ENCODE measurements at places on chromosomes 7 and 10.

GRCh38 chr10:32244421-32245207 is 102.3 kb downstream of the EPC1 start:
- no peak for DNase-seq

DNA sequence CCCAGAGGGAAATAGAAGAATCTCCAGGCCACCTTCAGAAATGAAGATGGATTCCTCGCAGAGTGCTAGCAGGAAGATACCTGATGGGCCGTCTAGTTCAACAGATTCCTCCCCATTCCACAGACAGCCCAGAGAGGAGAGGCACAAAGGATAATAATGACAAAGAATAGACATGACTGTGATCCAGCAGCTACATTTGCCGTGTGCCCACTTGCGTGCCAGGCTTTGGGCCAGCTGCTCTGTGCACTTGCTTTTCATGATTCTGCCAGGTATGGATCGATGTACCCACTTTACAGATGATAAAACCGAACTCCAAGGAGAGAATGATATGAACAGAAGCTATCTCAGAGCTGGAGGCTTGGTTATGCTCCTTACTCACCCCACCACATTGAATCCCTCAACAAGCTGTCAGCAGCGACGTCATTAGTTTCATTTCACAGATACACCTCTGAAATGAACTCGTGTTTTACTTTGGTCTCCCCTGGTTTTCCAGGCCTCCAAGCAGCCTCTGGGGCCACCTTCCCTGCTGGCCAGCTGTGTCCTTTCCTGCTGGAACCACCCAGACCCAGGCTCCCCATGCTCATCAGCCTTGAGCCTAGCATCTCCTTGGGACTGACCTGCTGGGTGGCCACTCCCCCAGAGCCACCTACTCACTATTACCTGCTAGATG is 11.9 kb upstream of the WDFY4 start:
- DNase-seq, result no peak

GRCh38 chr10:131797626-131798025 is 103.2 kb upstream of the PPP2R2D start:
- no peak for DNase-seq

GRCh38 chr7:7671361-7671760 is 30.8 kb downstream of the UMAD1 start:
- no peak for DNase-seq

GRCh38 chr7:84363741-84364140 is 169.2 kb upstream of the SEMA3A start:
- DNase-seq, result no peak

- no peak for DNase-seq
Measured at GRCh38 chr7:11988186-11988585, 156.2 kb upstream of the THSD7A start.

DNA sequence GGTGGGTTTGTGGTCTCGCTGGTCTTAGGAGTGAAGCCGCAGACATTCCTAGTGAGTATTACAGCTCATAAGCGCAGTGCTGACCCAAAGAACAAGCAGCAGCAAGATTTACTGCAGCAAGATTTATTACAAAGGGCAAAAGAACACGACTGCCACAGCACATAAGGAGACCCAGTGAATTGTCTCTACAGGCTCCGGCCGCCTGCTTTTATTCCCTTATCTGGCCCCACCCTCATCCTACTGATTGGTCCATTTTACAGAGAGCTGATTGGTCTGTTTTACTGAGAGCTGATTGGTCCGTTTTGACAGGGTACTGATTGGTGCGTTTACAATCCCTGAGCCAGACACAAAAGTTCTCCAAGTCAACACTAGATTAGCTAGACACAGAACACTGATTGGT is 82.1 kb downstream of the VIPR2 start:
- DNase-seq, result no peak

DNA sequence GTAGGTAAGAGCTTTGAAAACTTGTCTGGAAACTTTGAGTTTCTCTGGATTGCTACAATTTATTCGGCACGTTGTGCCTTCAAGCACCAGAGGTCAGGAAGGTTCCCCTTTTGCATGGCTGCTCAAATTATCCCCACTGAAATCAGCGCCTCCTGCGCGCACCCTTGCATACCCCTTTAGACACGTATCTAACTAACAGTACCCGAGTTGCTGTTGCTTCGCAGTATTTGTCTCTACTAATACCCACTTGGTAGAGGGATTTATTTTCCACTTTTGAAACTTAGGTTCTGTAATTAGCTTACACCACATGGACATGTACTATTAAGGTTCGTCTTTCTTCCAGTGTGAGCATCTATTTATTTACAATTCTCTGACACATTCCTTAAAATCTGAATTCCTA is 1.6 kb downstream of the MEOX2 start:
- no peak for DNase-seq

GRCh38 chr7:127791446-127792189 is 139.6 kb downstream of the SND1 start:
- DNase-seq, result no peak

DNA sequence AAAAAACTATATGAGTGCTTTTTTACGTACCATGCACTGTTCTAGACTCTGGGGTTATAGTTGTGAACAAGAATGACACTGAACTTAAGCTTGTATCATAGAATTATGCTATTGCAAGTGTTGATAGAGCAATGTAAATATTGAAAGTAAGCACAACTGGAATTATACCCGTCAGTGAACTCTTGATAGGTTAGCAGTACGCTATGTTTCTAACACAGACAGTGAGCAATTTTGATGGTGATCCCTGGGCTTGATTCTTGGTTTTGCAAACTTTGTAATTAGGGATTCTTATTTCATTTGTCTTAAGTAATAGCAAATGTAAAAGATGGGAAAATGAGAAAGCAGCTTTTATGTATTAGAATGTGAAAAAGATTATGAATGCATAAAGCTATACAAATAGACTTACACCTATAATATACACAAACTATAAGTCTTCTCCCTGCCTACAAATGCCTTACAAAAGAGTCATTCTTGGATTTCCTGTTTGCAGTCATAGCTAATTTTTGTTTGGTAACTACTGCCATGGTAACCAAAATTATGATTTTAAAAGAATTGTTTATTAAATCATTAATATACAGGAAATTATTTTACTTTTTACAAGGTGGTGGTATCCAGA is 6.7 kb downstream of the TES start:
- no peak for DNase-seq

- no peak for DNase-seq
Measured at GRCh38 chr10:12063483-12063818, 5.3 kb upstream of the DHTKD1 start.

DNA sequence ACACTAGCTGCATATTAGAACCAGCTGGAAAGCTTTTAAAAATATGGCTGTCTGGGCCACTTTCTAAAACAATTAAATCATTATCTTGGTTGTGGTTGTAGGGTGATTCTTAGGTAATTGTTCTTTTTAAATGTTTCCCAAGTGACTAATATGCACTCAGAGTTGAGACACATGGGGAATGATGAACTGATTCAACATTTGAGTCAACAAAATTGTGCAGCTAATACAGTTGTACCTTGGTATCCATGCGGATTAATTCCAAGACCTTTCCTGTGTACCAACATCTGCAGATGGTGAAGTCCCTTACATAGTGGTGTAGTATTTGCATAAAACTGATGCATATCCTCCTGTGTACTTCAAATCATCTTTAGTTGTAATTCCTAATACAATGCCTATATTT is 242.2 kb downstream of the ATRNL1 start:
- DNase-seq, result no peak

DNA sequence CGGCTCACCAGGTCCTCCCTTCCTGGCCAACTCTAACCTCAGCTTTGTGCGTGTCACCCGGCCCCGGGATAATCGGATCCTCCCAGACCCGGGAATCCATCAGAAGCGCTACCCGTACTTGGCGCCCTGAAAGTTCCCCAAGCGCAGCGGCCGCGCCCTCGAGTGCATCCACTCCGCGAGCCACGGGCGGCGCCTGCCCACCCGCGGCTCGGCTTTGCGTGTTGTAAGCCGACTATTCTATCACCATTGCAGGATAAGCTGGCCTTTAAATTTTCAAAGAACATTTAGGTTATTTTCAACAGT is 35.7 kb upstream of the EBLN1 start:
- peak; percentile 59 for DNase-seq

DNA sequence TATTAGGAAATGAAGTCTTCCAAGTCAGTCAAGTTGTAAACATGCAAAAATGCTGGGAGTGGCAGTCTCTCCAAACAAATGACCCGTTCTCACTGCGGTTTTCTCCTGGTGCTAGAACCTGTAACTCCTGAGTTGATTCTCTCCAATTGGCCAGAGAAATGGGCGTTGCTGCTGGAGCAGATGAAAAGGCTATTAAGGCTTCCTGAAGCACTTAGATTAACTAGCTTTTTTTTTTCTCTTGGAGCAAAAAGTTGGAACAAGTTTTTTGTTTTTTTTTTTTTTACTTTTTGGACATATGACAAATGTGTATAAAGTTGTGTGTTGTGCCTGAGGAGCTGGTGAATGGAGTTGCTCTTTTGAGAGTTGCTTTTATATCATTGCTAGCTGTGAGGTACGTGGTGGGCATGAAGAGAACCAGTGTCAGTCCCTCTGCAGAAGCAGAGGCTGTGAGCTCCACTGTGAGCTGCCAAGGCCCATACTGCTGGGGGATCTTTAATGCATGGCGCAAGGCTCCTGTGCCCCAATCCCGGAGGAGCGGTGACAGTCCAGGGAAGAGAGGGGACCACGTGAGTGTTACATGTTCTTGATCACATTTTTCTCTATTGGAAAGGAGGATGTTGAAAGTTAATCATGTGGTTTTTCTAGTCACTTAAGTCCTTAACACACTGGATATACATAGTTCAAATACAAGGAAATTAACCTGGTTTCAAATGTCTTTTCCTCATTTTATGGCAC is 393.6 kb upstream of the GALNT17 start:
- no peak for DNase-seq

- no peak for DNase-seq
Measured at GRCh38 chr10:123213192-123213591, 59.0 kb downstream of the BUB3 start.

GRCh38 chr7:149161241-149161848 is 14.1 kb downstream of the ZNF398 start:
- no peak for DNase-seq

GRCh38 chr10:77974396-77975074 is 48.0 kb upstream of the DLG5 start:
- no peak for DNase-seq

- DNase-seq, result no peak
Measured at GRCh38 chr10:128083191-128083895, 42.9 kb downstream of the MKI67 start.

GRCh38 chr10:15789793-15790525 is 70.2 kb upstream of the ITGA8 start:
- no peak for DNase-seq

GRCh38 chr10:77555591-77556212 is 81.9 kb downstream of the KCNMA1 start:
- DNase-seq, result no peak

DNA sequence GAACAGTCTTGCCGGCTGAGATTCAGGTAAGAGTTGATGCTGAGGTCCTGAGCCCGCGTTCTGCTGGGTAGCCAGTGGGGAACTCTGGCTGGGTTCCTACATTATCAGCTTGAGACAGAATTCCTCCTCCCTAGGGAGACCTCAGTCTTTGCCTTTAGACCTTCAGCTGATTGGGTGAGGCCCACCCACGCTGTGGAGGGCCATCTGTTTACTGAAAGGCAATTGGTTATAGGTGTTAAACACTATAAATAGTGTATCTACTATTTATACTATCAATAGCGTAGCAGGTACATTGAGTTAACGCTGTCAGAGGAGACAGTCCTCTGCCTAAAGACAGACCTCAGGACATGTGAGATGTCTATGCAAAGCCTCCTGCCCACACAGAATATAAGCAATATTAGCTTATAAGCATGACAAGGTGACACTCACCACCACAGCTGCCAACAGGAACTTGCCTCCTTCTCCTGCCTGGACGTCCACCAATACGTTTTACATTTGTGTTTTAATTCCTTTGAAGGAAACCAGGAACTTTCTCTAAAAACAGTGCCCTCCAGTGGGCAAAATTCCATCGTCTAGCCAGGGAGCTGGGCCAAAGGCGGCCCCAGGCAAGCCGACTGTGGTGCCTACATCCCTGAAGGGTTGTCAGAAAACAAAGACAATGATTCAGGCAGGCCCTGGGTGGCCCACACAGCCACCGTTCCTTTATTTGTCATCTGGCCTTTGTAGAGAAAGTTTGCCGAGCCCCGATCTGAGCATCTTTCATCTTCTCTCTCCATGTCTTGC is 58.8 kb downstream of the INSIG1 start:
- DNase-seq, result no peak

- DNase-seq, result no peak
Measured at GRCh38 chr7:77651575-77652162, 44.6 kb upstream of the RSBN1L start.

- DNase-seq, result no peak
Measured at GRCh38 chr10:326894-327635, 191.8 kb downstream of the ZMYND11 start.

- no peak for DNase-seq
Measured at GRCh38 chr7:24407965-24408364, 124.0 kb downstream of the NPY start.

- peak; percentile 18 for DNase-seq
Measured at GRCh38 chr10:97333601-97334369, 744 bp downstream of the FRAT2 start.

- DNase-seq, result no peak
Measured at GRCh38 chr10:110851020-110851612, 20.6 kb upstream of the PDCD4 start.

DNA sequence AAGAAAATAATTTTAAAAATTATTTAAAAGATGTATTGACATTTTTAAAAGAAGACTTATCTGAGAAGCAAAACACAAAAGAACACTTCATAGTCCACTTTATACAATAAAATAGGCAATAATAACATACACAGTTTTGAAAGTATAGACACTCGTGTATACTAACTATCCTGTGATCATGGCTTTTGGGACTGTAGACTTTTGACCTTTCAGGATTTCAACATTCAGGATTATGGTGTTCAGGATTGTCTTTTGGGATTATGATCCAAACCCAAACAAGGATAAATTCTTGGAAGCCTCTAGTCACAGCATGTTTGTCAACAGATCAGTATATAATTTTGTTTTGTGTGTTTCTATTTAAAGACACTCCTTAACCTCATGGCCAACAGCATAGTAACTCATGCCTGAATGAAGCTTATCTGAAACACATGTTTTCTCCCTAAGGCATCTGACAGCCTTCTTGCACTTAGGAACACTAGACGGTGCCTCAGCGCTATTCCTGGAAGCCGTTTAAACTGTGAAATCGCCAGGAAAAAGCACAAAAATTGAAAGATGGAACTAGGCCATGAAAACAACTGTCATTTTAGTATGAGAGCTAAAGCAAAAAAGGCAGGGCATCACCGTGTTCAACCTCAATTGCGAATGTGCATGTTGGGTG is 29.9 kb downstream of the GSAP start:
- no peak for DNase-seq

GRCh38 chr7:1969459-1970284 is 263.1 kb downstream of the MAD1L1 start:
- peak; percentile 8 for DNase-seq

GRCh38 chr7:46934198-46934825 is 647.6 kb downstream of the TNS3 start:
- DNase-seq, result no peak

- DNase-seq, result no peak
Measured at GRCh38 chr7:4820405-4820966, 41.3 kb downstream of the PAPOLB start.

- DNase-seq, result no peak
Measured at GRCh38 chr7:100882201-100882600, 7.3 kb downstream of the SRRT start.

All from C1 segment of cervical spinal cord (tissue), 14 donors.